ENCODE measurements at places on chromosomes 6 and 20.
A peak's percentile ranks its signal among the peaks of the same experiment; 100 is the strongest.

DNA sequence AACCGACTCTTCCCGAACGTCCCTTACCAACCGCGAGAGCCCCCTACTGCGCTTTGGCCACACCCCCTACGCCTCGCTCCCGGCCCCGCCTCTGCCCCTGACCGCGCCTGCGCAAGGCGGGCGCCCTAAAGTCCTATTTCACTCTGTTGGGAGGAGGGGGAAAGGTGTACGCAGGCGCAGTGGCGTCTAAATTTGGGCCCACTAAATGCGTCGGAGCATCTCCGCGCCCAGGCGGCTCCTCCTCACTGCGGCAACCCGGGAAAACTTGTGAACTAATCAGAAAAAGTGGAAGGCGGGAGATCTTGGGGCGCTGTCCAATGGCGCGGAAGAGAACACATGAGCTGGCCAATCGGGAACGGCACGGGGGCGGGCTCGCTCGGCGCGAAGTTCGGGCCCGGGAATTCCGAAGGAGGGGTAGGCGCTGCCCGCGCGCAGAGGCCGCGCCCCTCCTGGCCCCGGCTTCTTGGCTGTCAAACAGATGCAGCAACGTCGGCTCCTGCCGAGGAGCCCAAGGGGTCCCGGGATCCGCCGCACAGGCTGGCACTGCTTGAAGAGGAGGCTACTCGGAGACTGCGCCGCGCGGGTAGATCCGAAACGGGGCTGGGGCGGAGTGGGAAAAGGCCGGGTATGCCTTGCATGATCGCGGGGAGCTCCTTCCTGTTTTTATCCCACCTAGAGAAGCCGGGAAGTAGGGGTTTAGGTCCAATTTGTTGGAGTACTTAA lies at the start of gene TCF19:
Gene TCF19, plus strand, starts transcription at position 450 of the 723 bp plus-strand sequence. CDS start 881 bp downstream, outside the sequence.
- peak; percentile 99 for DNase-seq

- no peak for DNase-seq
Measured at GRCh38 chr6:36116943-36117342, 13.4 kb upstream of the MAPK13 start.

GRCh38 chr20:60700728-60701127 lies 551.3 kb upstream of the CDH4 start:
- no peak for DNase-seq

DNA sequence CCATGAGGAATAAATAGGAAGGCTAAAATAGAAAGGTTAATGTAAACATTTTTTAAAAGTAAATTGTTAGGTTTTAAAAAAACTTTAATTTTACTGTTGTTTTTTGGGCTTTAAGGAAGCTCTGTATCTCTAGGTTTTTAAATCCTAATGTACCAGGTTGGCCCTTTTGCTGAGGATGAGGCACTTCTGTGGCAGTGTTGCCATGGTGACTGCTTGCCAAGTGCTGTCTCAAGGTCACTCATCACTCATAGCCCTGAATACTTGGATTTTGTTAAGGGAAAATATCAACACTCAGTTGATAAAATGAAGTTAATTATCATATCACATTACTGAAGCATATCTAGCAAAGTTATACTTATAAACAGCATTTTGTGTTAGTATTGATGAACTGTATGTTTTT lies 50.2 kb downstream of the NCOA3 start:
- no peak for DNase-seq

GRCh38 chr20:12371990-12372389 lies 454.3 kb downstream of the BTBD3 start:
- DNase-seq = no peak

All from WTC11 (cell line).